Skeletal muscle cell (primary cell): ENCODE measurements at places on chromosomes 2 and 18.

DNA sequence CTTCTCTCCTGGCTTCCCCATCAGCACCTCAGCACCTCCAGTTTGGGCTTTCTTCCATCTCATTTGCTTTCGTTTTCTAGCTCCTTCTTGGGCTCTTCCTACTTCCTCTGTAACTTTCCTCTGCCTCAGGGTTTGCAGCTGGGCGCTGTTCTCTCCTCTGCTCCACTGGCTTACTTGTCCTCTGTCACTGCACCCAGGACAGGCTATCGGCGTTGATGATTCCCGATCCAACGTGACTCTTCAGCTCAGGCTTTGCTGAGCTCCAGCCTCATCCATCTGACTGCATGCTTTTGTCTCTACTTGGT, 362.4 kb downstream of the CYRIA start:
- DNase-seq: no peak

DNA sequence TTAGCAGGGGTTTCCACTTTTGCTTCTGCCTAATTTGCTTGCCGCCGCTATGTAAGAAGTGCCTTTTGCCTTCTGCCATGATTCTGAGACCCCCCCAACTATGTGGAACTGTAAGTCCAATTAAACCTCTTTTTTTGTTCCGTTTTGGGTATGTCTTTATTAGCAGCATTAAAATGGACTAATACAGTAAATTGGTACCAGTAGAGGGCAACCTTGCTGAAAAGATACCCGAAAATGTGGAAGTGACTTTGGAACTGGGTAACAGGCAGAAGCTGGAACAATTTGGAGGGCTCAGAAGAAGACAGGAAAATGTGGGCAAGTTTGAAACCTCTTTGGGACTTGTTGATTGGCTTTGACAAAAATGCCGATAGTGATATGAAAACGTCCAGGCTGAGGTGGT, 216.1 kb upstream of the FSIP2 start:
- DNase-seq: no peak

GRCh38 chr18:2970344-2970743, 42.6 kb downstream of the LPIN2 start:
- DNase-seq: no peak

- no peak for DNase-seq
Observed at GRCh38 chr2:78601113-78601512, 424.4 kb upstream of the REG3G start.

- peak; percentile 25 for DNase-seq
Observed at GRCh38 chr2:140863713-140864112, 1267.1 kb downstream of the LRP1B start.

DNA sequence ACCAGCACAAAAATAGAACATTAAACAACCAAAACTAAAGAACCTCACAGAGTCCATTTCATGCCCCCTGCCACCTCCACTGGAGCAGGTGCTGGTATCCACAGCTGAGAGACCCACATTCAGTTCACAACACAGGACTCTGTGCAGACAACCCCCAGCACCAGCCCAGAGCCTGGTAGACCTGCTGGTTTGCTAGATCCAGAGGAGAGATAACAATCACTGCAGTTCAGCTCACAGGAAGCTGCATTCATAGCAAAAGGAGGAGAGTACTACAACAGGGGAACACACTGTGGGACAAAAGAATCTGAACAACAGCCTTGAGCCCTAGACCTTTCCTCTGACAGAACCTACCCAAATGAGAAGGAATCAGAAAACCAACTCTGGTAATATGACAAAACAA, 326.7 kb downstream of the METTL4 start:
- DNase-seq: no peak

GRCh38 chr2:113894156-113894743, 4.4 kb downstream of the ACTR3 start:
- peak; percentile 75 for DNase-seq

DNA sequence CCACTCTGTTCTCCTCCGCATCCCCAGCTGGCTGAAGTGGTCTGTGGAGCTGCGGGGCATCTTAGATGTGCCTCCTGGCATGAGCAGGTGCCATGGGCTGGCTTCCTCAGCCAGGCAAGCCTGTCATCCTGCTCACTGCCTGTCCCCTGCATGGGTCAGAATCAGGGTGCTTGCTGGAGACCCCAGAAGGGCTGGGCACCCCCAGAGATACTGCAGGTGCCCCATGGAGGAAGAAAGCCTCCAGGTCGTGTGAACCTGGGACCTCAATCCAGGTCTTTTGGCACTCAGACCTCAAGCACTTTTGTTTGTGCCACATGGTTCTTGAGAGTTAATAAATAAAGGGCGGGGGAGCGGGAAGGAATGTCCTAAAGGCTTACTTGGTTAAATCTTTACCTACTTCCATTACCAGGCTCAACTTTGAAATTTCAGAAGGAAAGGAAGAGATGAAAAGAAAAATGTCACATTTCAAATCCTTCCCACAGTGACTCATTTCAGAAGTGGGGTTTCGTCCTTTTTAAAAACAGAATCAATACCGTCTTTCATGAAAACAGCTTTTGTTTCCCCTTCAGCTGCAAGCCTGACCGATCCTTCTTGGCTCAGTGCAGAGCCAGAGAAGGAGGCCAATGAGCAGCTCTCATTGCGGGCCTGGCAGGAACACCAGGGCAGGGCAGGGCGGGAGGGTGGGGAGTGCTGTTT, 69.9 kb downstream of the RHOB start:
- no peak for DNase-seq

- DNase-seq: no peak
Observed at GRCh38 chr18:28398471-28398870, 221.5 kb upstream of the CDH2 start.

- no peak for DNase-seq
Observed at GRCh38 chr18:42174909-42175308, 219.9 kb downstream of the PIK3C3 start.

DNA sequence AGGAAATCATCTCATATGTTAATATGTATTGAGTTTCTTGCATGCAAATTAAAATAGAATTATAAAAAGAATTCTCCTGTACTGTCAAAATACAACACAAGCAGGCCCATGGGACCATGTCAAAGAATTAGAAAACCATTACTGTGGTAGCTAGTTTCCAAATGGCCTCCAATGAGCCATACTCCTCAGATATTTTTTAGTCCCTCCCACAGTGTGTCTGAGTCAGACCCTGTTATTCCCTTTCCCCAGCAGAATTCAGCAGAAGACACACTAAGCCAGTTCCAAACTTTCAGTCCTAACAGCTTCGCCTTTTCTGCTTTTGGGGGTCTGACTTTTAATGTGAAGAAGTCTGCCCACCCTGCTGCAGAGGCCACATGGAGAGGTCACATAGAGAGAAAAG, 86.7 kb downstream of the FIGN start:
- no peak for DNase-seq

DNA sequence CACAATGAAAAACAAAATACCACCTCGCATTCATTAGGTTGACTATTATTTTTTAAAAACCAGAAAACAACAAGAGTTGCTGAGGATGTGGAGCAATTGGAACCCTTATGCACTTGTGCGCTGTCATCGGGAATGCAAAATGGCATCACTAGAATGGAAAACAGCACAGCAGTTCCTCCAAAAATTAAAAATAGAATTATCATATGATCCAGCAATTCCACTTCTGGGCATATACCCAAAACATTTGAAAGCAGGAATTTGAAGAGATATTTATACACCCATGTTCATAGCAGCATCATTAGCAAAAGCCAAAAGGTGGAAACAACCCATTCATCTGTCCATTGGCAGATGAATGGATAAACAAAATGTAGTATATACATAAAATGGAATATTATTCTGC, 11.9 kb upstream of the NMUR1 start:
- no peak for DNase-seq

GRCh38 chr2:205732314-205732713, 50.0 kb downstream of the NRP2 start:
- DNase-seq: no peak

DNA sequence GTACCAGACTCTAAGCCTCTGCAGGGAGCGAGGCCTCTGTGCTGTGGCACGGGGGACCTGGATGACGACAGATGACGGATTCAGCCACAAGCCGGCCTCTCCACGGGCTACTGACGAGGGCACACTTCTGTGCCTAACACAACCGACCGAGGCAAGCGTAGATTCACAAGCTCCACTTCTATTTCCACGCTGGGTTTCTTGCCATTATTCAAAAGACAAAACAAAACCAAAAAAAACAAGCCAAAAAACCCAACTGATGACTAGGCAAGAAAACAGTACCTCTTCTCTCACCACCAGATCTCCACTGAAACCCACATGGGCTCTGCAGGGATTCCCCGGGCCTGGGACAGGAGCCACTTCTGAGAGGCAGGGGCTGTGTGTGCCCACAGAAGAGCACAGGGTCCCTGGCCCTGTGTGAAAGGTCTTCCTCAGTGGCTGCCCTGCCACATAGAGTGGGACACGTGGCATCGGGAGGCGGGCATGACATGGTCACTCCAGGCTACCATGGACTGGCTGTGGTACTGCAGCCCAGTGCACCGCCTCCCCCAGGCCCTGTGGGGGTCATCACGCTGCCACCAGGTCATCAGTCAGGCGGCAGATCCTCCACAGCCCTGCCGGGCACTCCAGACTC, 254.7 kb downstream of the HDAC4 start:
- no peak for DNase-seq

DNA sequence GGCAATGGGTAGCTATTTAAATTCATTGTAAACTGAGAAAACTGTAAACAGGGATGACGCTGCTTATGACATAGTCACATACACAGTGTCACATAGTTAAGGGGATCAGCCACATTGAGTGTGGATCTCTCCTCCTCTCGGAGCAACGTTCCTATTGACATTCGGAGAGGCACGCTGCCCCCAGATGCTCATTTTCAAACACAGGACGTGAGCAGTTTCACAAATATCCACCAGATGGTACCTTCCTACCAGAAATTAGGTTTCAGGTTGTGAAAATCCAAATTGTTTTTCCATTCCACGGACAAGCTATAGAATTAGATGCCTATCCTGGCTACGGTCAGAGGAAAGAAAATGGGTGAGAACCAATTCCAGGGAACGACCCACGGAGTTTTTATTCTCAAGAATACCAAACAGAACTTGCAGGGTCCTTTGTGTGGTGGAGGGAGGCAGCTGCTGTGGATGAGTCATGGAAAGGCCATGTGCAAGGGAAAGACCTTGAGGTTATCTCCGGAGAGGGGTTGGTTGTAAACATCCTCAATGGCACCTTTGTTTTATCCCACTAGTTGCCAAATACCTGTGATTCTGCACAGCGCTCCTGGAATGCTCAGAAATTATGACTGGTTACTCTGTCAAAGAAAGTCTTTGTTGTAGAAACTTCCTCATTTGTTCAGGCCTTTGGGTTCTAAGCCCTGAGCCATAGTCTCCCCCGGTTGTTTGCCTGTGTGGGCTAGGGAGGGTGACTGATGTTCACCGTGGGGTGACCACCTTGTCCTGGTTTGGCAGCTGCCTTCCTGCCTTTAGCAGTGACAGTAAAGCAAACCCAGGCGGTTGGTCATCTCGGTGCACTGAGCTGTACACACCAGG, 88.0 kb downstream of the ACTR3 start:
- no peak for DNase-seq

DNA sequence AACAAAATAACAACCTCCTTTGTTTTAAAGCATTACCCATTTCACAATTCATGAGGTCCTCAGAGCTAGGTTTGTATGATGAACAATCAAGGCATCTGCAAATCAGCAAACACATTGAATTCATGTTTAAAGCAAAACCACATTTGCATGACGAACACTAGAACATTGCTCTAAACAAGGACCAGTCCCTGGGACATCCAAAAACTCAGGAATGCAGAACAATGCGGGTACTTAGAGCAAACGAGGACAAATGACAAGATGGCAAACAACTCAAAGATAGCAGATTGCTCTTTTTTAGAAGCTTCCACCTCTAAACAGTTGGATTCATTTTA, 45.7 kb upstream of the RALBP1 start:
- DNase-seq: no peak

- DNase-seq: no peak
Observed at GRCh38 chr2:10036095-10036884, 7.1 kb upstream of the KLF11 start.

DNA sequence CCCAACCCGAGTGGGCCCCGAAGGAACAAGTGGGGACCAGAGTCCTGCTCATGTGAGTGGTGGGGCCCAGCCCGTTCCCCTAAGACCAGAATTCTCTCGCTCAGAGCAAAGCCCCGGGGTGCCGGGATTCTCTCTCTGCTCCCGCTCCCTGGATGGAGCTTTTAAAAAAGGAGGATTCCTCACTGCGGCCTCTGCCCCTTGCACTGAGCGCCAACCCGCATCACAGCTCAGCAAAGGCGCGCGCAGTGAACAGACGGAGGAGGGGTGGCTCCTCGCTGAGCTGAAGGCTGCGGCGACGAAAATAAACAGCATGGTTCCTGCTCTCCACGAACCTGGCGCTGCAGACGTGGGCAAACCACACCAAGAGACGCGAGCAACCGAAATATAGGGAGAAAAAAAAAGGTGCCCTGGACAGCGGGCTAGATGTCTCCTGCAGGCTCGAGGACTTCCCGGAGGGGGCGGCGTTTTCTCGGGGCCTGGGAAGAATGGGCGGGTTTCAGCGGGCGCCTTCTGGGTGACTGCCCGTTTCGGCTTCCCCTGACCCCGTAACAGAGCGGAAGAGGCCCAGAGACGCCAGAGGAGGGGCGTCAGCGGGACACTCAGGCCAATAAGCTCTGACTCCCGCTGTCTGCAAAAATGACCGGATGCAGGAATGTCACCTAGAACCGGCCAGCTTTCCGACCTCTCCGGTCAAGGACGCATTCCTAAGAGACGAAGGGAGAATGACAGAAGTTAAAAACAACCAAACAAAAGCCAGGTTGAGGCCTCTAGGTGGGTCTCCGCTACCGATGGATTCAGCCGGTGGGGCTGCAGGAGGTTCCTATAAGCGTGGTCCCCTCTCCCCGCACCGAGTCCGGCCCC, 819 bp upstream of the KLF11 start:
- DNase-seq: peak; percentile 26

- DNase-seq: peak; percentile 1
Observed at GRCh38 chr18:13221869-13222855, 3.6 kb downstream of the LDLRAD4 start.

- DNase-seq: peak; percentile 18
Observed at GRCh38 chr2:166451468-166451867, 42.6 kb downstream of the SCN7A start.

DNA sequence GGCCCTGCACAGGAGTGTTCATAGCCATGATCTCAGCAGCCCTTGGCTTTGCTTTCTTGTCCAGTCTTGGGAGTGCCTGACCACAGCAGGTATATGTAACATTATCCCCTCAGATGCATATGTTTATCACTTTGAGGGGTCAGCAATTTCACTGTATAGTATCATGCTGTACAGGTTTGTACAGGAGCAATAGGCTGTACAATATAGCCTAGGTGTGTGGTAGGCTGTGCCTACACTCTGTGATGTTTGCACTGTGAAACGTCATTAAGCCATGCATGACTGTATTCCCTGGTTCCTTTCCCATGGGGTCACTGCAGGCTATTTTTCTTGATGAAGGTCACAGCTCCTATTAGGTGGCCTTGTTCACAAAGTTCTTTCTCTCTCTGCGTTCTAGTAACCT, 4.7 kb upstream of the IL36G start:
- no peak for DNase-seq

GRCh38 chr2:885230-886071, 65.2 kb upstream of the SNTG2 start:
- DNase-seq: no peak

GRCh38 chr18:10682368-10682714, 156.5 kb downstream of the NAPG start:
- no peak for DNase-seq

- DNase-seq: no peak
Observed at GRCh38 chr2:235446082-235446481, 47.8 kb upstream of the AGAP1 start.

- no peak for DNase-seq
Observed at GRCh38 chr2:239315308-239315707, 85.5 kb downstream of the HDAC4 start.

GRCh38 chr18:58653814-58654509, 17.3 kb upstream of the MALT1 start:
- no peak for DNase-seq
